ENCODE measurements at places on chromosomes 6 and 20.

DNA sequence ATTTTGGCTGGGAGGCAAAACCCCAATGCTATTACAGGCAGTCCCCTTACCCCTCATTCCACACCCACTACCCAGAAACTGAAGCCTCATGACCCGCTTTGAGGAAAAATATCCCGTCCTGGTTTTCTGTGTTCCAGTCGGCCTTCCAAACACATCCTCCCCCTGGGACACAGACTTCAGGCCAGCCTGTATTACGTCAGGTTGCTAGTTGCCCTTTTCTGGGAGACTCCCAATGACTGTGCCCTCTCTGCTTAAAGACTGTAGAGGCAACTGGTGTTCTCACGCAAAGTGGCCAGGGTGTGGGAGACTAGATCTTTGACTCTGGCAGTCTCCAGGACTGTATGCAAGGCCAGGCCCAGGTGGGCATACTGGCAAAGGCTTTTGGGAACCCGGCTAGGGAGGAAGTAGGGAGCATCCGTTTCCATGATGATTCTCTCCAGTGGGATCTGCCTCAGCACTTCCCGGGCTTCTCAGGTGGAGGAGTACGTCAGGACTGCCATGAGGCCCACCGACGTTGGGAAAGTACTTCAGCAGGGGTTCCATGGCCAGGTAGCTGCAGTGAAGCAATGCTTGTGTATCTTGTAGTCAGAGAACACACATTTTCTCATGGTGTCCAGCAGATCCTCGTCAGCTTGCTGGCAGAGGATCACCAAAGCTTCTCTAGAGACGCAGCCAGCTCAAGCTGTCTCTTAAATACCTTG, 34.9 kb downstream of the DYNLT1 start:
- no peak for DNase-seq

- DNase-seq: no peak
These were observed 4.6 kb upstream of the CABLES2 start for GRCh38 chr20:62411479-62412193.

GRCh38 chr20:48196001-48196400, 410.7 kb upstream of the SULF2 start:
- no peak for DNase-seq

- no peak for DNase-seq
These were observed 11.2 kb upstream of the SERPINB9 start for GRCh38 chr6:2914318-2914660.

DNA sequence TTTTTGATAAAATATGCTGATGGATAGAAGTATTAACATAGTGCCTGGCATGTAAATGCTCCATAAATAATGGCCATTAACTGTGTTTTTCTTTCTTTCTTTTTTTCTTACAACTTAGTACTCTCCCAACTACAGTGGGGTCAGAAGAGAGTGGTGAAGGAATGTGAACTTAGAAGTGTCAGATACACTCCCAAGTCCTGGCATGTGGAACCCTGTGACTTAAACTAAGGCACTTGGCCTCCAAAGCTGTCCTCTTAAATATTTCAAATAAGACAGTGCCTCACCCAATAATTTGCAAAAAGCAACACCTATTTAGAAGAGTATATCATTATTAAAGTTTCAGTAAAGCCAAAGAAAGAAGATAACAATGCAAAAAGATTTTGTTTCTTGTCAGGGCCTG, 129.1 kb upstream of the NUP153 start:
- no peak for DNase-seq

DNA sequence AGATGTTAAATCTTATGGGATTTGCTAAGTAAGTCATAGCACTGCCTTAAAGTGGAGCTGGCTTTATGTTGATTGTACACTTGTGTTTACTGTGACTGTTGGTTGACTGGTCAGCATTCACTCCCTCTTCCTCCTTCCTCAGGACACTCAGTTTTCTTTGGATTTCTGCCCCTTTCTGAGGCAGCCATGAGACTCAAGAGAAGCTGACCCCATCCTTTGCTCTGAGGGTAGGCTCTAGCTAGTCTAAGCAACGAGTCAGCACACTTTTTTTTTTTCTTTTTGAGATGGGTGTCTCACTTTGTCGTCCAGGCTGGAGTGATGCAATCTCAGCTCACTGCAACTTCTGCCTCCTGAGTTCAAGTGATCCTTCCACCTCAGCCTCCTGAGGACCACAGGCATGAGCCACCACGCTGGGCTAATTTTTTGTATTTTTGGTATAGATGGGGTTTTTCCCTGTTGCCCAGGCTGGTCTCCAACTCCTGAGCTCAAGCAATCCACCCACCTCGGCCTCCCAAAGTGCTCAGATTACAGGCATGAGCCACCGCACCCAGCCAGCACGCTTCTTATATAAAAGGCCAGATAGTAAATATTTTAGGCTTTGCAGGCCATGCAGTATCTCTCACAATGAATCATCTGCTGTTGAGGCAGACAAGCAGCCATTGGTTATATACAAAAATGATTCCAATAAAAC, 191.4 kb downstream of the NFATC2 start:
- no peak for DNase-seq

GRCh38 chr6:87334683-87335082, 5.6 kb upstream of the GJB7 start:
- DNase-seq: no peak

DNA sequence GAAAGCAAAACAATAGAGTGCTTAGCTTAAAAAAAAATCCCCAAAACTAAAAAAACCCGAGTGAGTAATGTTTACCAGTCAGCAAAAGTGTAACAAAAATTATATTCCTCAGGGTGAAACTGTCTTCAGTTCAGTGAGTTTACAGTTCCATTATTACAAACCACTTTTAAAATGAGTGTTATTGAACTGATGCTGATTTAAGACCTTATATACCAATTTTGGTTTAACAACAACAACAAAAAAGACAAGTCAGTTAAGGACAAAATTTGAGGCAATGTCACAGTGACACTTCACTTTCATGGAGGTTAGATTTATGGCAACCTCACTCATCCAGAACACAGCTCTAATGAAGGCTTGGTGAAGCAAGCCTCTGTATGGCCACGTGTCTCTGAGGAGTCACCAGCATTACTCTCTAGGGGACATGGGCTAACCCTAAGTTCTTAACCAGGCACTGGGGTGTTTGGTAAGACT, 630.8 kb downstream of the PHF3 start:
- no peak for DNase-seq

GRCh38 chr20:16516794-16517193, 56.5 kb downstream of the KIF16B start:
- no peak for DNase-seq

- DNase-seq: no peak
These were observed 112.1 kb downstream of the CDC5L start for GRCh38 chr6:44499609-44500008.

DNA sequence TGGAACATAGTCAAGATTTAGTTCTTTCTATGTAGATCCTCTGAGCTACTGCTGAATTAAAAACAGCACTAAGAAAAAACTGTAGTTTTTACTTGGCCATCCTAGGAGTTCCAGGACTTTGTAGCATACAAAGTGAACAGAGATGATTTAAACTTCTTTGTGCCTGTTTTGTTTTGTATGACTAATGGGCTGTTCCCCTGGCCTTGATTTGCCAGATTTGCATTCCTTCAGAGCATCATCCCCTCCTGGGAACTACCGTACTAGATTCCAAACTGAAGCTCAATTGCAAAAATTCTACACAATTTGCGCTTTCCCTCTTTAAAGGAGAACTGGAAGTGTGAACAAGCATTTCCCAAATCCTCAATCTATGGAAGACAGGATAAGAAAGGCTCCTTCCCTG, 23.1 kb downstream of the ACOT13 start:
- DNase-seq: no peak

- peak; percentile 6 for DNase-seq
These were observed at the start of gene HSPA12B for GRCh38 chr20:3732327-3733118. Gene HSPA12B (plus strand): TSS chr20:3732685. CDS start chr20:3738675, 5,990 bp downstream.

DNA sequence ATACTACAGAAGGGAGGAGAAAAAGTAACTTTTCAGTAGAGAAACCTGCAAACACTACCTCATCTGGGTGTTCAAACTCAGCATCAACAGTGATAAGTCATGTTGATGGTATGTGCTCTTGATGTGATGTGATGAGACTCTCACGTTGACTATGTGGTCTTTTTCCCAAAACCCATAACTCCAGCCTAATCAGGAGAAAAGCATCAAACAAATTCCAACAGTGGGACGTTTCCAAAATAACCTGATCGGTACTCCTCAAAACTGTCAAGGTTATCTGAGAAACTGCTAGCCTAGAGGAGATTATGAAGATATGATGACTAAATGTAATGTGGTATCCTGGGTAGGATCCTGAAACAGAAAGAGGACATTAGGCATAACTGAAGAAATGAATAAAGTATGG, 41.9 kb upstream of the TAB2 start:
- DNase-seq: no peak

- no peak for DNase-seq
These were observed 151.1 kb upstream of the PLN start for GRCh38 chr6:118396969-118397368.

DNA sequence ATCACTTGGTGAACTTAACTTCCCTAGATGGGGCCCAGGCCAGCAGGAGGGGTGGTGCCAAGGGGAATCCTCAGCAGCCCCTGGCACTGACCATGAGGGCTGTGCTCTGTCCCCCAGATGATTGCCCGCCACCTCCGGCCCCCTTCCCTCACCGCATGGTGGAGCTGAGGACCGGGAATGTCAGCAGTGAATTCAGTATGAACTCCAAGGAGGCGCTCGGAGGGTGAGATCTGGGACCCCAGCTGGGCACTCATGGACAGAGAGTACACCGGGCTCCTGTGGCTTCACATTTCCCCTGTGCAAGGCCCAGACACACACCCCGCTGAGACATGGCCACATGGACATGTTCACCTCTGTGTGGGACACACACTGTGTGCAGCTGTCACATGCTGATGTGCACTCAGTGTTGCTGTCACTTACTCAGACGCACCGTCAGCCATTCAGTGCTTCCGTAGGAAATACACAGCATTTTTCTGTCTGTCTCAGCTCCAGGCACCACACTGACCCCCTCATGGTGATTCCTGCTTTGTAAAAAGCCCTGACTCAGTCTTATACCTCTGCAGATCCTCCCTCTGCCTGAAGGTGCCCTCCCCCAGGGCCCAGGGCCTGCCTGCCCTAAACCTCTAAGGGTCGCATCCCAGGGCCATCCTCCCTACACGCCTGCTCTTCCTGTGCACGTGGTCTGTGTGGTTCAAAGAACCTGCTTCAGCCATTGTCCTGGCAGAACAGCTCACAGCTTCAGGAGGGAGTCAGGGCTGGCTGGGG, 4.4 kb downstream of the MYLK2 start:
- DNase-seq: no peak

GRCh38 chr20:60013296-60014139, 55.3 kb downstream of the CDH26 start:
- no peak for DNase-seq

DNA sequence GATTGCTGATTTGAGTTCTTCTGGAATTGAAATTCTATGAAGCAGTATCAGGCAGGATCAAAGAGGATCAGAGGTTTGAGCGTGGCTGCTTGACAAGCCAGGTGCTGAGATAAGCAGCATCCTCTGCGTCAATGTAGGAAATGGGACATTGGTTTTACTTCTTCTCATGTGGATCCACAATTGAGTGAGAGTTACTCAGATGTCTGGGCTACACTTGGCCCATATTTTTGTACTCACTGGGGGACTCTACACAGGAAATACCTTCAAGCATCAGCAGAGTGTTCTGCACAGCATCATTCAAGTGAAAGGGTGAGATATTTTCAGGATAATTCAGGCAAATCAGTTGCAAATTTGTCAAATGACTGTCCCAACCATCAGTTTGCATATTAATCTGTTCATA, 613.9 kb upstream of the ARID1B start:
- no peak for DNase-seq

GRCh38 chr6:39111280-39111679, 3.7 kb downstream of the SAYSD1 start:
- no peak for DNase-seq

GRCh38 chr20:58618351-58619076, 32.6 kb upstream of the STX16 start:
- no peak for DNase-seq

GRCh38 chr20:9280666-9281065, 211.8 kb downstream of the PLCB4 start:
- no peak for DNase-seq

- DNase-seq: no peak
These were observed 64.4 kb downstream of the TMEM242 start for GRCh38 chr6:157258878-157259277.

GRCh38 chr6:91877994-91878393, 1291.1 kb upstream of the MAP3K7 start:
- no peak for DNase-seq

- no peak for DNase-seq
These were observed 13.7 kb upstream of the ZNF831 start for GRCh38 chr20:59149678-59150504.

GRCh38 chr20:15682690-15683089, 890.6 kb downstream of the KIF16B start:
- DNase-seq: no peak

GRCh38 chr6:23403460-23403859, 722.6 kb upstream of the NRSN1 start:
- DNase-seq: no peak

DNA sequence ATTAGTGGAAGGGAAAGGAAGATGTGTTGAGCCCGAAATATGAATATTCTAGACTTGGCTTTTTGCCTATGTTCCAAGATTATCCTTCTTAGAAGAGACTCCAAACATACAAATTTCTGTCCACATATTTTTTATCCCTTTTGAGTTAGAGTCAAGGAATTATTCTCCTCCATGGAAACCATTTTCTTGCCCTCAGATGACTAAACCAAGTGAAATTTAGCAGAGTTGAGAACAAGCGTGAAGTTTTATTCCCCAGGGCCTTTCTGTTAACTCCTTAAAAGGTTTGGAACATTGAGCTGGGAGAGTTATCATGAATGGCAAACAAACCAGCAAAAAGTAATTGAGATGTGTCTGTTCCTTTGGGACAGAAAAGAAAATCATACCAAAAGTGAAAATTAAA, 286.1 kb upstream of the PLCB4 start:
- DNase-seq: no peak

DNA sequence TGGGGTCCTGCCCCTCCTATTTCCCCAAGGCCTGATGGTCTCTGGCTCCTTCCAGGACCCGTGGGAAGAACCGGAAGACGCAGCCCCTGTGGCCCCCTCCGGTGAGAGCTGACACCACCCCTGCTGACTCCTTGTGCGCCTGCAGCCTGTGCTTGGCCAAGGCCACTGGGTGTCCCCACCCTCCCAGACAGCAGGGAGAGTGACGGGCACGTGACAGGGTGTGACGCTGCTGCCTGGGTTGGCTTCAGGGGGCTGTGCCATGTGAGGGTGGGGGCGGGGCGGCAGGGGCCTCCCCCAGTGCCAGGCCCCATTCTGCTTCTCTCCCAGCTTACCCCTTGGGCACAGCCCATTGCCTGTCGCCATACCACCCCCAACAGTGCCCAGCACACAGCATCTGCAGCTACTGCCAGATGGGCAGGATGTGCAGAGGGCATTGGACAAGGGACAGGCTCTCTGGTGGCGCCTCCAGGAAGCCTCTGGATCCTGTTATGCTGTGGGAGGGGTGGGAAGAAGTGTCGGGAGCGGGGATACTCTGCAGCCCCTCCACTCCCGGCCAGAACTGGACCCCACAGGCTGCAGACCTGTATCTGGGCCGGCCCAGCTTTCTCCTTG, 2.9 kb downstream of the BIRC7 start:
- DNase-seq: peak; percentile 47
